Caki2 (cell line): ENCODE measurements at places on chromosomes 1 and 21. TPM values are rescaled to one million over a fixed set of nuclear protein-coding genes. Genes with fewer than 3 reads are reported as not detected.
A peak's percentile ranks its signal among the peaks of the same experiment; 100 is the strongest.

DNA sequence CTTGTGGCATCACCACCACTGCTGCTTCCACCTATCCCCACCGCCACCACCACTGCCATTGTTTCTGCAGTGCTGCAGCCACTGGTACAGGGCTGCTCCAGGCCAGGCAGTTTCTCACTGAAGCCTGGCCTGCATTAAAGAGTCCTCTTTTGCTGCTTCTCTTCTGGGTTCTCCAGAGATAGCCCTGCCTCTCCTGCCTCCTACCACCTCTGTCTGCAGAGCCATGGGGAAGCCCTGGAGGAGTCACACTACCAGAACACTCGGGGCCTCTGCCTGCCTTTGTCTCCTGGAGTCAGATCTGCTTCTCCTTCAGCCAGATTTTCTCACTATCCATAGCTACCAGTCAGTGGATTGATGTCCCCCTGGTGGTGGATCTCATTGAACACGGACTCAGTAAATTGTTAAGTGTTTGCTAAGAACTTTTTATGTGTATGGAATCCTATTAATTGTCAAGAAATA is 37.7 kb upstream of the DDAH1 start:
- DNase-seq = peak; percentile 26

GRCh38 chr1:116579259-116579875 is 8.5 kb upstream of the CD58 start:
- DNase-seq = no peak

GRCh38 chr1:246350745-246351144 is 156.3 kb downstream of the SMYD3 start:
- DNase-seq = no peak

GRCh38 chr1:31027693-31028526 is 37.6 kb downstream of the PUM1 start:
- DNase-seq = no peak

Gene MTOR
- total RNA-seq = 9.6 and 11.2 TPM in 2 replicates

Gene ADGRB2
- total RNA-seq = 7.9 and 13.7 TPM in 2 replicates
